ENCODE measurements at places on chromosomes 6 and 20.

DNA sequence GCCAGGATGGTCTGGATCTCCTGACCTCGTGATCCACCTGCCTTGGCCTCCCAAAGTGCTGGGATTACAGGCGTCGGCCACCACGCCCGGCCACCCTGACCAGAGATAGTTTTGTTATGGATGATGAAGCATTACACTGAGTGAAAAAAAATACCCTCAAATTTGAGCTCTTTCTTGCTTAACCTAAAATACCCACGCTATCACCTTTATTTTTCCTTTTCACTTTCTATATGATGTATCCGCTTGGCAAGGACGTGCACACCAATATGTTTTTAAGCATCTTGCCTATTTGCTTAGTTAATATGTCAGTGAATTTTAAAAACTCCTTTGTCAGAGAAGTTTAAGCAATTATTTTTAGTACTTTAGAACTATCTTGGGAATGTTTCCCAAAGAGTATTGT is 150.4 kb downstream of the INSM1 start:
- no peak for DNase-seq

DNA sequence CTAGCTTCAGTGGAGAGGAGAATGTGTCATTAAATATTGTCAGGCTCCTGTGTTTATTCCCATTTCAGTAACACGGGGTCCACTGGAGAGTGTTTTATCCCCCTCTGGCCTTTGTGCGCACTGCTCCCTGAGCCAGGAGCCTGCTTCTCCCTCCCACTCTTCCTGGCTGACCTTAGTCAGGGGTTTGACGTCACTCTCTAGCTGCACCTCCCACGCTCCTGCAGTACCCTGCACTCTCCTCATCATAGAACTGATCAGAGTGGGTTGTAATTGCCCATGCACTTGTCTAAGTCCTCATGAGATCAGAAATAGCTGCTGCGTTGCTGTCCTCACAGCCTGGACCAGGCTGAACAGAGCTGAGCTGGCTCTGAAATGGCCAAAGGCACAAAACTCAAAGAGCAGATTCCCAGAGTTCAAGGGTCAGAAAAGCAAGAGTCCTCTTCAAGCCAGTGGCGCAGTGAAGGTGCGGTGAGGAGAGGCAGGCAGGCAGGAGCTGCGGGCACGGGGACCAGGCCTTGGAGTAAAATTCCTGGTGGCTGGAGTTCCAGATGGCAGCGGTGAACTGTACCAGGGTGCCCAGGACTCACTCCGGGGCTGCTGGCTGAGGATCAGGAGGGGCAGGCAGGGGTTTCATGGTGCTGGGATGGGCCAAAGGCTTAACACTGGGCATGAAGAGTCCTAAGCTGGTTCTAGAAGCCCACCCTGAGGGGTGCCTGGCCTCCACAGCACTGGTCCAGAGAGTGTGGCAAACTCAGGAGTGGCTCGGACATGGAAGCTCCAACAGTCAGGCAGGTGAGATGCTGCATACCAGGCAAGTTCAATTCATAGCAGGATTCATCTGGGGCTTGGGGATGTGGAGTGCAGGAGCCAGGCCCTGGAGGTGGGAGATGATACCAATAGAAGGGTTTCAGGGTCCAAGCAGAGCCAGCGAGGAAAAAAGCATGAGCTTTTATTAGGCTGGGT is 170.9 kb downstream of the SCP2D1 start:
- no peak for DNase-seq

DNA sequence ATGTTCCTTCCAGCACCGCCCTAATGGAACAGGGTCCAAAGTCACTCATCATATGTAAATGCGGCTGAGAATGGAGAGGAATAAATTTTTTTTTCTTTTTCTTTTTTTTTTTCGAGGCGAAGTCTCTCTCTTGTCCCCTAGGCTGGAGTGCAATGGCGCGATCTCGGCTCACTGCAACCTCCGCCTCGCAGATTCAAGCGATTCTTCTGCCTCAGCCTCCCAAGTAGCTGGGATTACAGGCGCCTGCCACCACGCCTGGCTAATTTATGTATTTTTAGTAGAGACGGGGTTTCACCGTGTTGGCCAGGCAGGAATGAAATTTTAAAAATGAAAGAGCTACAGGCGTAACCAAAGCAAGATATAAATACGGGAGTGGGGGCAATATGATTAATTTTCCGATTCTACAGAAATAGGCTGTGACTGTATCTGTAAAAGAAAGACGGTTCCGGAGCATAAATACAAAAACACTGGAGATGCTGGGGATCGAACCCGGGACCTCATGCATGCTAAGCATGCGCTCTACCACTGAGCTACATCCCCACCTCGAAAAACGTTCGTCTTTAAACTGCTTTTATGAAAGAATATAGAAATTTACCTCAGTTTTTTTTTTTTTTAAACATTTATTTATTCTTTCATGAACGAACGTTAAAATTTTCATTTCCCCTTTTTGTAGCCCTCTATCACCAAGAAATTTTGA is 132.2 kb downstream of the GPX5 start:
- DNase-seq: peak; percentile 83

GRCh38 chr6:167960579-167960978 is 36.9 kb upstream of the KIF25 start:
- no peak for DNase-seq

- DNase-seq: peak; percentile 27
These were observed 85.9 kb downstream of the JARID2 start for GRCh38 chr6:15331629-15332251.

DNA sequence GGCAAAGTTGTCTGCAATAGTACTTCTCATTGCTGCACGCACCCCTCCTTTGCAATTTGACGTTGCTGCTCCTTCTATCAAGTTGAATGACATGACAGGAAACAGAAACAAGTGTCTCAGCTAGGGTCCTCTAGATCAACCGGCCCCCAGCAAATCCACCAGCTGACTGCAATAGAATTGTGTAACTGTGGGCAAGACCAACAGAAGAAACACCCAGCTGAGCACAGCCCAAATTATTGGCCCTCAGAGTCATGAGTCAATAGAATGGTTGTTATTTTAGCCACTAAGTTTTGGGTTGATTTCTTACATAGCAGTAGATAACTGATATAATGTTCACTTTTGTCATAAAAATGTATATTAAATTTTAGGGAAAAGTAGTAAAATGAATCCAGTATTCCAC is 202.7 kb downstream of the MAFB start:
- DNase-seq: no peak

DNA sequence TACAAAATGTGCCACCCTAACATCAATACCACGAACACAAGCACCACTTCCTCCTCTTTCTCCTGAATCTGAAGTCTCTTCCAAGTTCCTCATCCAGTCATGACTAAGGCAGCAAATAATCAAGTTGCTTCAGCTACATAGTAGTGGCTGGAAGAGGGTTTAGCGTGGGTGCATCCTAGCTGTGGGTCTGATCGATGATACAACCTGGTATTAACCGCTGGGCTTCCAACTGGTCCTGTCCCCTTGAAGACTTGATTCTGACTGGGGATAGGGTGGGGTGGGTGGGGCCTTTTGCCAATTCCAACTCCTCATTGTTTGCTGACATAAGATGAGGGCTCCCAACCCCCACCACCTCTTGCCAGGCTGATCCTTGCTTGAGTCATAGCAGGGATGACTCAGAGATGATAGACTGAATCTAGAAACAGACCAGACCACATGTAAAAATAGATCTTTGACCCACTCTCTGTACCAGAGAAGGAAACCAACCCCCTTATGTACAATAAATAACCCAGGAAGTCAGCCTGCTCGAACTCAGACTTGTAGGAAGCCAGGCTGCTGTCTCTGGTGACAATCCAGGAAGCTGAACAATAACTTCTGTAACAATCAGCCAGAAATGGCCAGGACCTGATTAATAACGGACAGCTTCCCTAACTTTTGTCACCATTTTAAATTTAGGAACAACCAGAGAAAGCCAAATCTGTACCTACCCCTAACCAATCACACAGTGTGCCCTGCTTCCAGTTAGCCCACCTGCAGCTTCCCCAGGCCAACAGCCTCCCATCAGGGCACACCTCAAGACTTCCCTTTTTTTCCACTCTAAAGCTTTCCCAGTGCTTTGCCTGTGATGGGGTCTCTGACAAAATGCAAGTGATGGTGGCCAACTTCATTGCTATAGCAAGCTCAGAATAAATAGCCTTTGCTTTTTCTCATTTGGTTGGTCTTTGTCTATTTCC is 68.9 kb upstream of the FAM184A start:
- no peak for DNase-seq

- DNase-seq: no peak
These were observed 316.6 kb downstream of the THBS2 start for GRCh38 chr6:168937054-168937453.

DNA sequence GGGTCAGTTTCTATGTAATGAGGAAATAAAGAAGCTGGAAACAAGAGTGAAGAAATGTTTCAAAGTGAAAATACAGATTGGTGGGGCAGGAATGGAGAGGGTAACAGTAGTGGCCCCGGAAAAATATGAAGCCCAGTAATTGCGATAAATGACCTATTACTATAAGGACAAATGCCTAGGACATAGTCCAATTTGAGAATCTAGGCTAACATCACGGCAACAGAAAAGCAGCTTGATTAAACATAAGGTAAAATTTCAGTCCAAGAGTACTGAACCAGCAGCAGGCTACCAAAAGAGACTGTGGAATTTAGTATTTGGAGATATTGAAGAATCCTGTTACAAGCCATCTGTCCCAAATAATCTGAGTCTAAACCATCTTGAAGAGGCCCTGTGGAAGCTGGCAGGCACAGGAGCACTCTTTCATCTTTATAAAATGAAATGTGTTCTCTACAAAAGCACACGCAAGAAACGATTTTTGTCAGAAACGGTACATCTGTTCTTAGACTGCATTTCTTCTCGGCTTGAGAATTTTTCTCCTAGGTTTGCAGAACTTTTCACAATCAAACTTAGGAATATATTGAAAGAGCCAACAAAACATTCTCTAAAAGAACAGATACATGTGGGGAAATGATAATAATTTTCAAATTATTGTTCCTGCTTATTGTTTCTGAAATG is 49.3 kb downstream of the ELOVL5 start:
- DNase-seq: peak; percentile 47

- no peak for DNase-seq
These were observed 57.4 kb upstream of the EDN3 start for GRCh38 chr20:59242714-59243626.

- DNase-seq: peak; percentile 63
These were observed 180.9 kb upstream of the SPTLC3 start for GRCh38 chr20:12827816-12828385.

DNA sequence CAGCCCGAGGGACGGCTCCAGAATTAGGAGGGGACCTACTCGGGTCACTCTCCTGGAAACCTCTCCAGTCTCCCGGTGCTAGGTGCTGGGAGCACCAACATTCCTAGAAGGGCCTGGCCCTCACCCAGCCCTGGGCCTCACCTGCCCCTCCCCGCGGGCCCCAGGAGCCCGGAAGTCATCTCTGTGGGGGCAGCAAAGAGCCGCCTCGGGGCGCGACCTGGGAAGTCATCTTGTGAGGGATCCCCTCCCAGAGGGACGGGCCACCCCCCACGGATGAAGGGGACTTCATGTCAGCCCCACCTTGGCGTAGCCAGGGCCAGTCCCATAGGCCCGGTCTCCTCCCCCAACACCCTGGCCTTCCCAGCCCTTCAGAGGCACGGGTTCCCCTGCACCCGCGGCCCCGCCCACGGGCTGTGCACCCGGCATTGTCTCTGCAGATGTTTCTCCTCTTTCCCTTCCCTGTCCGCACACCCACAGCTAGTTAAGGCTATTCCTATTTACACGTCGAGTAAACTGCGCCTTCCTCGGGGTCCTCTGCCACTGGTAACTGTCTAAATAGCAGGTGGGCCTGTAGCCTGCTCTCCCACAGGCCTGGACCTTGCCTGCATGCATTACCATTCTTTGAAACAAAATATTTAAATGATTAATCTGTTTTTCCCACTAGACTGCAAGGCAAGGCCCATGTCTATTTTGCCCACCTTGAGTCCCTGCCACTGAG is 896 bp upstream of the RNASET2 start:
- DNase-seq: peak; percentile 29

GRCh38 chr20:62860391-62860923 is 1.2 kb downstream of the TCFL5 start:
- DNase-seq: peak; percentile 50

GRCh38 chr20:47205577-47206123 is 150.8 kb downstream of the ZMYND8 start:
- DNase-seq: peak; percentile 84

DNA sequence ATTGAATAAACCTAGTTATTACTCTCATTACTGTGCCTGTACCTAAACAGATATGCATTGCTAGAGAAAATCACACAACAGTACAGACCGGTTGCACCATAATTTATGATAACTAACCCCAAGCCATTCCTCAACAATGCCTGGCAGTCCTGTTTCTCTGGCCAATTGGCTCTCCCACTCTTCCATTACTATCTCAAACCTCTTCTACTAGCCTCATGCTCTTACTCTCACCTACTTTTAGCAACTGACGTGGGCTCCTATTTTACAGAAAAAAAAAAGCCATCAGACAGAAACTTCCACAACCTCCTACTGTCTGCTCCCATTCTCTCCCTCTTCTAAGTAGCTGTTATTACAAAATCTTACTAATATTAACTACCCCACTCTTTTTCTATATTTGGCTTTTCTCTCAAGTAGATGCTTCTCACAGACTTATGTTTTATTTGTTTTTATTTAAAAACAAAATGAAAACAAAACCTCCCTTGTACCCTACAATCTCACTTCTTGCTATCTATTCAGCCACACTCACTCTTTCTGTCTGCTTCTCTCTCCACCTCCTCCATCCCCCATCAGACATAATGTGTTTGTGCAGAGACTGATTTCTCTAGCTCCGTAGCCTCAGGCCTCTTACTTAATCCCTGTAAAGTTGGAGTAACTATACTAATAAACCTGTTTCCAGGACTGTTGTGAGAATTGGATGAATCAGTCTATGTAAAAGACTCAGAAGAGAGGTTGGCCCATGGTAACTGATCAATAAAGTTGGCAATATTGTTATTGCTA is 9.1 kb downstream of the GOPC start:
- DNase-seq: no peak

DNA sequence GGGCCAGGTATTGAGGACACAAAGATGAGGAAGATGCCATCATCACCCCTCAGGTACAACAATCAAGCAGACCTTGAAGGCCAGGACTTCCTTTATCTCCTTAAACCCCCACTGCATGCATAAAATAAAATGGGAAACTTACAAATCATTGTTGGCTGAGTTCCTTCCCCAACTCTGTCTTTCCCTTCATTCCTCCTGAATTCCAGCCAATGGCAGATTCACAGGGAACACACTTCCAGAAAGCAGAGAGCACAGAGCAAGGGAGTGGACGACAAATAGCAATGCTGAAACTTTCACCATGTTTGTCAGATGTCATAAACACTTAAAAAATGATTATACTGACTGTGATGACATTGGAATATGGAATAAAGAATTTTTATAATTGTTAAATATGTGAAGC is 37.3 kb upstream of the NXT1 start:
- no peak for DNase-seq

- DNase-seq: no peak
These were observed 44.3 kb upstream of the BCLAF1 start for GRCh38 chr6:136333824-136334464.
